ENCODE measurements at places on chromosomes 5 and 9.

GRCh38 chr9:138025417-138025816 lies 147.8 kb downstream of the CACNA1B start:
- no peak for DNase-seq

DNA sequence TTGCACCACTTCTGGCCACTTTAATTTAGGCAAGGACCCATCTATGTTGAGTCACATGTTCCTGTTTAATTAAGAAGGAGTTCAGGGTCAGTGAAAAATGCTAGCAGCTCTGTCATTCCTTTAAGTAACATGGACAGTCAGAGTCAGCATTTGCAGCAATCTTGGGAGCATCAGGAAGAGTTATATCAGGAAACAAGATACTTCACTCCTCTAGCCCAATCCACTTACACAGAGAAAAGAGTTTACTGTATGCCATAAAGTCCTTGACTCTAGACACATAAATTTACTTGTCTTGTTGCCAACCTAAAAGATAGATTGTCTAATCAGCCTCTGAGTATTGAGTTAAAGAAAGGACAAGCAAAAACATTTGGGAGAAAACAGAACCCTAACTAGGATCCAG lies 266.7 kb downstream of the PJA2 start:
- no peak for DNase-seq

DNA sequence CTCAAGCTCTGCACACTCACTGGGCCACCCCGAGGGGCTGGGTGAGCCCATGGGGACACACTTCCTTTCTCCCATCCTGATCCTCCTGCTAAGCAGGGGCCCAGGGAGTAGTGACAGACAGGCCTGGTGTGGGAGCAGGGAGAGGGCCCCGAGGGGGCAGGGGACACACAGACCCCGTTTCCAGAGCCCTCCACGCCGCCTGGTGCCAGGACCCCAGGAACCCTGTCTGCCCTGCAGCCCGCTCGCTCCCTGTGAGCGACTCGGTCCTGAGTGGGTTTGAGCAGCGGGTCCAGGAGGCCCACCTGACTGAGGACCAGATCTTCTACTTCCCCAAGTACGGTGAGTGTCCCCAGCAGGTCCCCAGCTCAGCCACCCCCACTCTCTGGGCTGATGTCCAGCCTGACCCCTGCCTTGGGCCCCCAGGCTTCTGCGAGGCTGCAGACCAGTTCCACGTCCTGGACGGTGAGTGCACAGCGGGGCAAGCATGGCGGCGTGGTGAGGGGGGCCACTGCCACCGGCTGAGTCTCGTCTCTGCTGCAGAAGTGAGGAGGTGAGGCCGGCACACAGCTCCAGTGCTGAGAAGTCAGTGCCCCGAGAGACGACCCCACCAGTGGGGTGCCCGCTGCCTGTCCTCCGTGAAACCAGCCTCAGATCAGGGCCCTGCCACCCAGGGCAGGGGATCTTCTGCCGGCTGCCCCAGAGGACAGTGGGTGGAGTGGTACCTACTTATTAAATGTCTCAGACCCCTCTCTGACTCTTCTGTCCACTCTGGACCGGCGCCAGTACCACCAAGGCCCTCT lies 1.4 kb downstream of the C8G start:
- no peak for DNase-seq

DNA sequence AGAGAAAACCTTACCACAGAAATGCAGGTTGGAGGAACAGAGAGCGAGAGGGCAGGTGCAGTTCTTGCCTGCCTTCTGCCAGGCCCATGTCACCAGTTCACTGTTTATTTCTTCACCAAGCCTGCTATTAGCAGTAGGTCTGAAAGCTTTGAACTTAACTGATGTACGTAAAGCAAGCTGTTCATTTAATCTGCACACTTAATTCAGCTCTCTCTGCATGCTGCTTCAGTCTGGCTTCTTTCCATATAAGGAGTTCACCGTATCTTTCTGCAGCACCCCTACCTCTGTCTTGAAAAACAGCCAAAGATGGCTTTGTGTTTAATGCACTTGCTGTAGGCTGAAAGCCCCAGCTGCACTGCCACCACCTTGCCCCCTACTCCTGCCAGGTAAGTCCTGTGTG lies 205.1 kb downstream of the RAB3C start:
- DNase-seq: no peak

GRCh38 chr9:106218854-106219253 lies 524.5 kb downstream of the TMEM38B start:
- DNase-seq: no peak

GRCh38 chr5:664343-664993 lies 28.7 kb downstream of the TPPP start:
- DNase-seq: no peak

DNA sequence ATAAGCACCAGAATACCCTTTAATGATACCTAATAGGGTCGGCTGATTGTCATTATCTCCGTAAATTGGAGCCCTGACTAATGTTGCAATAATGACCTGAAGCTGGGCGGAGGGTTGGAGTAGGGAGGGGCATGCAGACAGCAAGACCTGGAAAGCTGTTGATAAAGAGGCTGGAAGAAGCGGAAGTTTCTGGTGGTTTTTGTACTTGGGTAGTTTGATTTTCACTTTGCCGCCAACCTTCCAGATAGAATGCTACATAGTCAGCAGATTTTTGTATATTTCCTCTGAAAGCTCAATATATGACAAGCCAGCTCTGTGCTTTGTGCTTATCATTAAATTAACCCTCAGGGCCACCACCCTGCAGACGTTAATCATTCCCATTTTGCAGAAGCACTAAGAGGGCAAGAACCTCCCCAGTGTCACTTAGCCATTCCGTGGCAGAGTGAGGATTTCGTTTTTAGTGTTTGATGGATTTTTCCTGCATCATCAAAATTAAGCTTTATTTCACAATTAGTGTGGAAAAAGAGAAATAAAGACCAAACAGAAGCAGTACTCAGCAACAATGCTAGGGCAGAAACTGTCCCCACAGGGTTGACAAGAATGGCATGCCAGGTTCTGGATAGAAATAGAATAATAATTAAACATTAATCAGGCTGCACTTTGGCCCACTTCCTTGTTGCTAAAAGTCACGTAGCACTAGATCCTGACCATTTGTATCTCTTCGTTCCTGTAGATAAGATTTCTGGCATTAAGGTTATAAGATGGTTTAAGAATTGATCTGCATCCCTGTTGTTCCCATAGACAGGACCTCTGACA lies 34.7 kb downstream of the DIRAS2 start:
- no peak for DNase-seq

DNA sequence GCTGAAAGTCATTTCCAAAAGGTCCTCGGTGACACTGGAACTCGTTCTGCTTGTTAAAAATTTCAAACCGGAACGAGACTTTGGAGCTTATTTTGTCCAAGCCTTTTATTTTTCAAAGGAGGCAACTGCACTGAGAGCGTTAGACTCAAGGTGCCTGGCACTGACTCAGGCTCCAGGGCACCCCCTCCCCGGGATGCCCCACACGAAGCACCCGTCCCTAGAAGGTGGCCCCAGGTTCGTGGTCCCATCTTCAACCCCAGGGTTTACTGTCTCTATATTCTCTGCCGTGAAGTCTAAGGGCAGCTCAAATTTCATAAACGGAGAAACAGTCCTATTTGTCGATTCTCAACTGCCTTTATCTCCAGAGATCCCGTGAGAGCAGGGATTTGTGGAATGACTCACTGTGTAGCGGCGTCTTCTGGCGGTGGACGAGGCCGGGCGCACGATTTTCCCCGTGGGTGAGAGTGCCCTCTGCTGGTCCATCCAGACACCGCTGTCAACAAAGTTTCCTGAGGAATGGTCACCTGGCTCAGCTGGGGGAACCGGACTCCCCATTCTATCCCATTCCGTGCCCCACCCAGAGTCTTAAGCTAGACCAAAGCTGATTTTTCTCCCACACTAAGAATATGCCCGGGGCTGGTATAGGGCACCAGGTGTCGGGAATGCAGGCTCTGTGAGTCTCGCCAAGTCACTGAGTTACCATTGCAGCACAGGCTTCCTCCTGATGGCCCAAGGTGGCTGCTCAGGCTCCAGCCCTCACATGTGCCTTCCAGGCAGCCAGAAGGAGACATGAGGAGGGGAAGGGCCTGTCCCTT lies 27.1 kb upstream of the SLC6A19 start:
- DNase-seq: no peak

DNA sequence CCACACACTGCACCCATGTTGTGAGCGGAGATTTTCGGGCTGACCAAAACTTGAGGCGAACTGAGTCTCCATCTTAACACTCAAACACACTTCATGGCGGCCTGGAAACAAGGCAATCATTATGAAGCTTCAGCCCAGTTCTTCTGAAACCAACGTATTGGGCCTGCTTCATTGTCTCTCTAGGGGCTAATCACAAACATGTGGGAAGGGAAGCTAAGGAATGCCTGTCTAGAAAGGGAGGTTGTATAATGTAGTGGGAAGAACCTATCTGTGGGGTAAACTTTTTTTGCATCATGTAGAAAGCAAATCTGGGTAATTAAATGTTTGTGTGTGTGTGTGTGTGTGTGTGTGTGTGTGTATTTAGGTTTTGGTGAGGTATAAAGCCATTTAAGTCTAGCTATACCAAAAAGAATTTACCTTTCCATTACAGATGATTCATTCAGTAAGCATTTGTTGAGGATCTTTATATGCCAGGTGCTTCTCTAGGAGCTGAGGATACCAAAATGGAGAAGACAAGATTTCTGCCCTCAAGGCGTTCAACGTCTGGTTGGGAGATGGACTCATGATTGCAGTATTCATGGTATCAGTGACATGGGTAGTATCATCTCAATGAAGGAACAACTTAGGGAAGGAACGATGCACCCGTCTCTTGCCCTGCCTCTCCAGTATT lies 29.4 kb downstream of the SLC1A3 start:
- no peak for DNase-seq

GRCh38 chr9:2493529-2493928 lies 128.1 kb upstream of the VLDLR start:
- no peak for DNase-seq

DNA sequence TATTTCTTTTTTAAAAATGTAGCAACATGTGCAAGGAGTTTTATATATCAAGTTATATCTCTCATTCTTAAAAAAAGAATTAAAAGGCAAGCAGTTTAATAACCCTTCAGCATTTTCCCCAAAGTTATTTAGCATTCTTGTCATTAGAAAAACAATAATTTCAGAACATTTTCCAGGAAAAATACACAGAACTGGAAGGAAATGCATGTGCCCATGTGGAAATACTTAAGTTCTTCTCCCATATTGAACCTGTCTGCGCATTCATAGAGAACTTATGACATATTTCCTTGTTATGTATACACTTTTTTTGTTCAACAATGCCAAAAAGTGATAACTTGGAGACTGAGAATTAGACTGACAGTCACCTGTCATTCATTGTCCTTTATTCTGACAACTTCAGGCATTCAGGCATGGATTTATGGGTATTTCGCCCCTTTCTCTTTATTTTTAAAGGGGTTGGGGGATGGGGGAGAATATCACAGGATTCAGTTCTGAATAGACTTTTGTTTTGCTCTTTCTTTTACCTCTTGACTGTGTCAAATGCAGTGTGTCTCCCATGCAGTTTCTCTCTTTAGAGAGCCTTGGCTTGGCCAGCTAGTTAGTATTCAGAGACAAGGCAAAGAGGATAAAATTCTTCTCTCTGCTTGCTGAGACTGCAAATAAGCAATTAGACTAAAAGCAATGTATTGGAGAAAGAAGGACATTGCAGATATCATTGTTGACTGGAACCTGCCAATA lies 701.0 kb downstream of the NR2F1-AS1 start:
- DNase-seq: no peak

DNA sequence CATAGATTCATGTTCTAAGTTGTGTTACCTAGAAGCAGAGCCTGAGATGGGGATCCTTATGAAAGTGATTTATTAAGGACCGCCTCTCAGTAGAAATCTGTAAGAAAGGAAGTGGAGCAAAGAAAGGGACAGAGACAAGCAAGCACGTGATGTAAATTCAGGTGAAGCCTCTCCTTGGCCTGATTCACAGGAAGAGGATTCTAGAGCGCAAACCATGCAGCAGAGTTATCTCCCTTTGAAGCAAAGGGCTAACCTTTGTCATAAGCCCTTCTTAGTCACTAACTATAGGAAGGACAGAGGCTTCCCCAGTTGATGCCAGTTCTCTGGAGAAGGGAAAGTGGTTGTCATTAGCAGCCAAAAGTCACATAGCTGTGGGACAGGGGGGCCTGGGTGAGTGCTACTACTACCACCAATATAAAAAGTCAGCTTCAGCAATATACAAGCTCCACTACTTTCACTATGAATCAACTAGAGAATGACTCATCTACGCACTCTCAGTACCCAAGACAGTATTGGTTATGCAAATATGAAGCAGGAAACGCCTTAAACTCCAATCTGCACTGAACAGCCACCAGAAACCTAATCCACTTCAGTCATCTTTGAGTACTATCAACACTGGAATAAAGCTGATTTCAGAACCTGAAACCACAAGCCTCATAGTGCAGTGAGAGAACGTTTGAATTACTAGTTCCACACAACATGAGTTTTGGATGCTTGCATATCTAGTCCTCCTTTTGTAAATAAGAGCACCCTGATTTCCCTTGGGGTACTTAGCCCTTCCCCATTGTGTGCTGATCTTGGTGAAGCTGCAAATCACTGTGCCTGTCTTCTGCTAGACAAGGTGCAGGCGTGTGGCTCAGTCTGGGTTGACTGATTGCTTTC lies 162.7 kb downstream of the ZNF608 start:
- no peak for DNase-seq

- DNase-seq: no peak
Measured at GRCh38 chr5:167797933-167798332, 493.5 kb upstream of the WWC1 start.

DNA sequence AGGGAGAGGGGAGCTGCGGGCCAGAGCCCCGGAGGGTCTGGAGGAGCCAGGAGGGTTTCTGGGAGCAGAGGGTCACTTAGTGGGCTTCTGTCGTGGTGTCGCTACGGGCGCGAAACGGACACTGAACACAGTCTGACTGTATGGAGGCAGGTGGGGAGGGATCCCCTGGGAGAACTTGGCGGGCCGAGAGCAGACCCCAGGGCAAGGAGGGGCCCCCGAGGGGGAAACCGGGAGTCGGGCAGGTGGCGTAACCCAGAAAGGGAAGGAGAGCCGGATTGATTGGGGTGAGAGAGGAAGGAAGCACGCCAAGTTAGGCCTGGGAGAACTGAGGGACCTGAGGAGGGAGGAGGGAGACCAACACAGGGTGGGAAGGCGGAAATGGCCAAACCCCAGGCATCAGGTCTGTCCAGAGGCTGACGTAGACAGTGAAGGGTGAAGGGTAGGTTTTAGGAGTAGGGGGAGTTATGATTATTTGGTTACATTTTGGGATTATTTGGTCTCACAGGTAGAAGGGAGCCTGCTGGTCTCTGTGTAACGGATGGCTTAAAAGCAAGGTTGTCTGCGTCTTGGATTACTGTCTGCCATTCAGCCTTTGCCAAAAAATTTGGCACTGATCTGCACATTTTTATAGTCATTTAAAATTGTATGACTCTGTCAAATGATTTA lies 3.3 kb upstream of the MSMP start:
- no peak for DNase-seq

- DNase-seq: no peak
Measured at GRCh38 chr5:133927300-133928180, 40.9 kb downstream of the C5orf15 start.

GRCh38 chr5:5533927-5534326 lies 111.5 kb downstream of the ICE1 start:
- no peak for DNase-seq

GRCh38 chr9:110095161-110095595 lies 112.8 kb downstream of the C9orf152 start:
- no peak for DNase-seq

GRCh38 chr9:70873506-70873905 lies 247.9 kb downstream of the TRPM3 start:
- DNase-seq: no peak
